ENCODE measurements at places on chromosomes 4 and X. TPM values are rescaled to one million over a fixed set of nuclear protein-coding genes. Genes with fewer than 3 reads are reported as not detected.

Gene RADX
- 0.61 TPM for polyA plus RNA-seq

Gene GLRA3
- not detected for polyA plus RNA-seq

Gene SPP1
- polyA plus RNA-seq, result 20.9 TPM

Gene PDGFRA
- polyA plus RNA-seq, result 15.1 TPM

Gene LNX1
- 6.8 TPM for polyA plus RNA-seq

Gene TACR3
- polyA plus RNA-seq, result not detected

Gene CD38
- polyA plus RNA-seq, result 3.5 TPM

Gene GPC4
- 4.9 TPM for polyA plus RNA-seq

Gene SEPSECS
- polyA plus RNA-seq, result 2.1 TPM

Gene TGIF2LX
- polyA plus RNA-seq, result not detected

Gene SLBP
- 12.2 TPM for polyA plus RNA-seq

Gene MAGEB17
- polyA plus RNA-seq, result not detected

Gene PCSK1N
- 9.6 TPM for polyA plus RNA-seq

Gene NPY2R
- 0.05 TPM for polyA plus RNA-seq

Gene FAM149A
- polyA plus RNA-seq, result 7.9 TPM

Gene NHS
- polyA plus RNA-seq, result 0.61 TPM

Gene FAAH2
- 0.18 TPM for polyA plus RNA-seq

Gene NHSL2
- 2.4 TPM for polyA plus RNA-seq

Gene GRIA2
- 0.09 TPM for polyA plus RNA-seq

Gene PSAPL1
- polyA plus RNA-seq, result not detected

Gene NFXL1
- 3.1 TPM for polyA plus RNA-seq

Gene HS6ST2
- polyA plus RNA-seq, result 0.23 TPM

Gene NKX3-2
- polyA plus RNA-seq, result 0.05 TPM

Gene RAB39B
- polyA plus RNA-seq, result 0.63 TPM

Gene SHOX
- polyA plus RNA-seq, result not detected

Gene PASD1
- not detected for polyA plus RNA-seq

Gene FREM3
- polyA plus RNA-seq, result 0.02 TPM

All from right cardiac atrium (tissue), 5 donors.